ENCODE measurements at places on chromosomes 1 and 21. TPM values are rescaled to one million over a fixed set of nuclear protein-coding genes. Genes with fewer than 3 reads are reported as not detected.

The GSTM3 gene
- total RNA-seq: 51.4 TPM

DNA sequence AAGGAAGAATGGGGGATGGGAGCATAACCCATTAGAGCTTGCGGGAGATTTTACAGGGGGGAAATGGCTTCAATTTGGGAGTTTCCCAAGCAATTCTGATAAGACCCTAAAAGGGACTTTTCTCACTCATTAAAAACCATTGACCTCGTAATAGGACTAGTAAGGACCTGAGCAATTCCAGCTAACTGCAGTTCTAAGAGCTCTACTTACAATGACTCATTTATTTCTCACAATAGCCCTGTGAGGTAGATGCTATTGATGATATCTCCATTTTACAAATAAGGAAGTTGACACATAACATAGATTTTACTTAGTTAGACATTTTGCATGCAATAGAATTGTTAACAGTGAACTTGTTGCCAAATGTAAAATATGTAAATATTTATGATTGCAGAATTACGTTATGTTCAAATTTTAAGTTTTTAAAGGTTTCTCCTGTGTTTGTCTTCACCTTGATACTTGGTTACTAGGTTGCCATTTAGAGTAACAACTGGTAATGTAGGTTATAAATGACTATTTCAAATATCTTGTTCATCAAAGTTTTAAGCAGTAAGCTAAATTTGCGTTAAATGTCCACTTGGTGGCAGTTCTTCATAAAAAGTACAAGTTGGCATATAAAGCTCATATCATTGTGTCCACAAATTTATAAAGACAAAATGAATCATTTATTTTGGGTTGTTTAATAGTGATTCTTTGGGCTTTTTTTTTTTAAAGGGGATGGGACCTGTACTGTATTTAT is 182.0 kb downstream of the PLA2G4A start:
- DNase-seq: peak; percentile 21

- DNase-seq: no peak
Observed at GRCh38 chr1:9363061-9363471, 70.4 kb downstream of the SPSB1 start.

GRCh38 chr1:48031676-48032075 is 34.5 kb upstream of the TRABD2B start:
- DNase-seq: no peak

DNA sequence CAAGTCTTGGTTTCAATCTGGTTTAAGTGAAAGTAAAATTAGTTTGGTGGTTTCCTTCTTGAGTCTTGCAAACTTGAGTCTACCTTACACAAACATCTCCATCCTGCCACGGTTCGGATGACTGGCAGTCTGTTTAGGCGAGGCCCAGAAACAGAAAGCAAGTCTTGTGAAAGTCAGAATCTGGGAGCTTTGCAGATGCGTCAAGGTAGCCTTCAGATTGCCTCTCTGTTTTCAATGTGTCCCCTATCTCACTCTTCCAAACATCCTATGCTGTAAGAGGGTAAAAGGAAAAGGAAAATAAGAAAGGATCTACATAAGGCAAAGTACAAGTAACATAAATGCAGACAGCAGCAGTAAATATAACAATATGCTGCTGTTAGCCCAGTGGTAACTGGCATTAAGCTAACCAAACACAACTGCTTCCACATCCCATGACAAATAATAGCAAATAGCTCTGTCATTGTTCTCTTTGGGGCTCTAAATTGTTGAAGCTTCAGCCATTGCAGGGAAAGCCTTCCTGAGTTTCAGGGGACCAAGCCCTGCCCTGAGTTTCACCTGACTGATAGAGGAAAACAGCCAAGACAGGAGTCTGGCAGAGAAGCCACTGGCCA is 26.2 kb upstream of the C1orf105 start:
- no peak for DNase-seq

DNA sequence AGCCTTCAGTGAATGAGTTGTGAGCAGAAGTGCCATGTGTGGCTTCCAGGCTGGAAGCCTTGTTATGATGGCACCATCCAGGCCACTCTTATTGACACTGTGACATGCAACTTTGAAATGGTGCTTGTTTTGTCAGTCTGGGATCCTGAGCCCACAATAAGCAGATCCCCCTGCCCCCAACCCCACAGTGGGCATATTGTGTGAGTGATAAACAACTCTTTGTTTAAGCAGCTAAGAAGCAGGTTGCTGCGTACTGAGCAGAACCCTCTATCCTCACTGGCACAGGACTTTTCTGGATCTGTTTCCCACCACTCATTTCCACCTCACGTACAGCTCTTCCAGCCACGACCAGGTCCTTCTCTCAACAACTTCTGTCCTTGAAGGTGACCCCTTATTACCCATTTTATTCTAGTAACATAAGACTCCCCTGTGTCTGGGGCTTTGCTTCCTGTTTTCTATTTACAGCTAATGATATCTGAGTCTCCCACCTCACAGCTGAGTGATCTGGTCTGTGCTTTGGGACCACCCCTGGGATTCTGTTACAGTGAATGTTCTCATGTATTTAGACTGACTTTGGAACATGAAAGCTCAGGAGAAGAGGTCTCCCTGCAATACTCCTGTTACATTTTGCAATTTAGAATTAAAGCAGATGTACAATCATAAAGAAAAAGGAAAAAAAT is 375.5 kb downstream of the PCP4 start:
- DNase-seq: no peak
